Prostate gland (tissue), 2 donors: ENCODE measurements at places on chromosomes 2 and 18. TPM values are rescaled to one million over a fixed set of nuclear protein-coding genes. Genes with fewer than 3 reads are reported as not detected.

The ATOH8 gene
- 49.8 TPM for total RNA-seq

The PXDN gene
- 29.5 TPM for total RNA-seq

The FKBP1B gene
- 8.5 TPM for total RNA-seq

The AKAIN1 gene
- total RNA-seq = not detected
